Urinary bladder (tissue), 4 donors: ENCODE measurements at places on chromosomes 4 and X.

- DNase-seq: peak; percentile 71
Measured at GRCh38 chr4:133146574-133147241, 2.4 kb upstream of the PCDH10 start.

GRCh38 chr4:113433536-113434246 is 327.8 kb downstream of the CAMK2D start:
- DNase-seq: no peak

- DNase-seq: no peak
Measured at GRCh38 chrX:150164971-150165600, 198.0 kb upstream of the MAMLD1 start.

DNA sequence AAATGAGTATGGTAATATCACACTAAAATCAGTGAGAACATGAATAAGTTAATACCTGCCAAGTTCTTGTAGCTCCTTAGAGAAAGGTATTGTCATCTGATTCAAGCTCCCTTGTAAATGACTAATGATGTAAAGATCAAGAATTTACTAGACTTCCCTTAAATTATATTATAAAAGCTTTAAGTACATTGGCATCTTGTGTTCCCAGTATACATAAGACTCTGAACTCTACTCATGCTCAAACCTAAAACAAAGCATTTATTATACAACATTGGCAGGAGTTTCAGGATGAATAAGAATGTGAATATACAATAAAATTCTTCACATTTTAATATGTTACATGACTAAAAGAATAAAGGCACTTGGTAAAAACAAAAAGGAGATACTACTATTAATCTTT is 126.8 kb upstream of the UNC5C start:
- peak; percentile 6 for DNase-seq

DNA sequence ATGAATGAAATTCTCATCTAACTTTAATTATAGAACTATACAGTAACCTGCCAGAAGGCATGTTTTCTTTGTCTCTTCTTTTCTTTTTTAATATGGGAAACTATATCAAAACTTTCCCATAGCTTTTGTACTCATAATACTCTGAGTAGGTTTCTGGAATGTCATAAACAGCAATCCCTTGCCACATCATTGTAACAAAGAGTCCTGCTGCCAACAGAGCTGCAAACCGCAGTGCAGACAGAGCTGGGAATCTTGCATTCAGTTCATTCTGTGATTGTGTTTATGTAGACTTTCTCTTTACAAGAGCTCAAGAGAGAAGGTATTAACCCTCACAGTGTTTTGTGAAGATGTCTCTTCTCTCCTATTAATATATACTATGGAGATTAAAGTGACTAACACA is 304.4 kb upstream of the SLIT2 start:
- DNase-seq: no peak

DNA sequence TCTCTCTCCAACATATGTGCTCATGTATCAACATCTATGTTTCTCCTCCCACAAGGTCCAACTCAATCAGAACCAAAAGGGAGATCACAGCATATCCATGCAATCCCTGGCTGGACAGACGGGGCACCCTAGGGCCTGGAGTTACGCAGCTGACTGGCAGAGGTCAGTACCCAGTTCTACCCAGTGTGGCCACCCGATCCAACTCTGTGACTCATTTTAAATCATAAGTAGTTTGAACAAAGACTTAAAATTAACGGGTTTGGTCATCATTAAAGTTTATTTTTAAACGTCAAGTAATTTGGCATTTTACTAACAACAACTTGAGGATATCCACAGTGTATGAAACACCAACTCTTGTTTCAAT is 59.5 kb downstream of the APBB2 start:
- no peak for DNase-seq

- DNase-seq: no peak
Measured at GRCh38 chrX:75365243-75365975, 91.5 kb downstream of the UPRT start.

DNA sequence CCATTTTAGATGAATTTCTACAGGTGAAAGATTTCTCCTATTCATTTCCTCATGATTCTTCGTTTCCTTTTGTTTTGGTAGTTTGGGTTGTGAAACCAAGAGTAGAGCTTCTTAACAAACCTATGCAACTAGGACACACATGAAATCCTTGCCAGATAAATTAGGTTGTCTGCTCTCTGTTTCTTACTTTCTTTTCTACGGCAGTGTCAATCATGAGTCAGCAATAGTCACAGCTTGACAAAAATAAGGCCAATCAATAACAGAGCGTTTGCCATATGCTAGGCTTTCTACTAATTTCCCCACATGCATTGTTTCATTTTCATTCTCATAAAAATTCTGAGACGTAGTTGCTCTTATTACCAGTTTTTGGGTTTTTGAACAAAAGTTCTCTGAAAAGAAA is 20.3 kb downstream of the CLRN2 start:
- no peak for DNase-seq

DNA sequence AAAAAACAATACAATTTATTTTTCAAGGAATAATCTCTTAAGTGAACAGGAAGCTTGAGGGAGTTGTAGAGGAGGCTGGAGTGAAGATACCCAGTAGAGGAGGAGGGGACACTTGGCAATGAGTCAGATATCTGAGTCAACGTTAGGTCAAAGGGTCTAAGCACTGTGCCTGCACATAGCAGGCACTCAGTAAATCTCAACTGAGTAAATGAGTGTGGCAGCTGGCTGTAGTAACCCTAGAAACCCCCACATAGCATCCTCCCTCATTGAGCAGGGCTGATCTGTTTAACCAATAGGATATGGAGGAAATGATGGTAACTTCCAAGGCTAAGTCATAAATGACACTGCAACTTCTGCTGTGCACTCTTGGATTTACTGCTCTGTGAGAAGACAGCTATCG is 186.0 kb upstream of the FAM241A start:
- no peak for DNase-seq

DNA sequence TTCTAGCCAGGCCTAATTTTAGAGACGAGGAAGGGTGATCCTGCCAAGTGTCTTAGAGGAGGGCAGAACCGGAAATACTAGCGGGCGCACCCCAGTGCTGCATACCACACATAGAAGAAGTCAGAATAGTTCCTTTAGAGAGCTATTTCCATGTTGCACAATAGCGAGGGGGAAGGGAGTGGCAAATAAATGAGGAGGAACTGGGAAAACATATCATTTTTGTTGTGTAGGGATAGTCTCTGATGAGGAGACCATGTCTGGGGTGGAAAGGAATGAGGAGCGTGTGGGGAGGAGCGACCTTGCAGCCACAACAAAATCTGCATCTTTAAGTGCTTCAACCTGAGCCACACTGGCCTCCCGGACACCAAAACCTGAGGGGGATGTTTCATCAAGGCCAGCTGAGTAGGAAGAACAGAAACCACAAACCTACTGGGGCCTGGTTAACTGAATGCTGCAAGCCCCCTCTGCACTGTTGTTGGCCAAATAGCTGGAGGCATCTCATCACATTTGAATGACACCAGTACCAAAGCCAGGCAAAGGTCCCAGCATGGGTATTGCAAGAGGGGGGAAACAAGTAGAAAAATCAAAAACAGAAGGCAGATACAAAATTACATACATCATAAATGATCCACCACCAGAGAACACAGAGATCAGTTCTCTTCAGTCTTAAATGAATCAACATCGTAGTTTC is 26.7 kb upstream of the C1QTNF7 start:
- DNase-seq: peak; percentile 55

DNA sequence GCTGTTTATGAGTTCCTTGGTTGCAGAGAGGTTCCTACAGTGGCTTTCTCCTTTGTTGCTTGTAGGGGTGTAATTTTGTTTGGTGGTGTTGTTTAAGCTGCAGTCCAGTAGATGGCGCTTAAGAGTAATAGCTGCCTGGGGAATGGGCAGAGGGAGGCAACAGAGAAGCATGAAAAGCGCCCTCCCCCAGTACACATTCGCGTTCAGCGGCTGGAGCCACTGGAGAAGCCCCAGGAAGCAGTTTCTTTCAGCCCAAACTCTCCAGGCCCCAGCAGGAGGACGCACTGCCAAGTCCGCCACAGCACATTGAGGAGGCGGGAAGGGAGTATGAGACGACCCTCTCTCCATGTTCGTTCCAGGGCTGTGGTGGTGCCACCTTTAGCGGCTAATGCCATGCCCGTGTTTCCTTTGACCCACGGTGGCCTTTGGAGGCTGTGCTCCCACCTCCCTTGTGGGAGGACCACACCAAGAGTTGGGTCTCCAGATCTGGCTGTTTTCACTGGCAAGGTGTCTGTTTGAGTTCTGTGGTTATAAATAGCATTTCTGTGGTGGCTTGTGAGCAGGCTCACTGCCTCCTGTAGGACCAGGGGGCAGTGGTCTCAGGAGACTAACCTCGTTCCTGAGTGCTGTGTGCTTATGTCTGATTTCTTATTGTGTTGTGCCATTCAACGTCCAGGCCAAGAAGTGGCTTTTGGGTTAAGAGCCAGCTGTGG is 252.3 kb downstream of the ARHGAP10 start:
- DNase-seq: no peak

GRCh38 chr4:28358606-28359005 is 1498.0 kb downstream of the STIM2 start:
- no peak for DNase-seq

DNA sequence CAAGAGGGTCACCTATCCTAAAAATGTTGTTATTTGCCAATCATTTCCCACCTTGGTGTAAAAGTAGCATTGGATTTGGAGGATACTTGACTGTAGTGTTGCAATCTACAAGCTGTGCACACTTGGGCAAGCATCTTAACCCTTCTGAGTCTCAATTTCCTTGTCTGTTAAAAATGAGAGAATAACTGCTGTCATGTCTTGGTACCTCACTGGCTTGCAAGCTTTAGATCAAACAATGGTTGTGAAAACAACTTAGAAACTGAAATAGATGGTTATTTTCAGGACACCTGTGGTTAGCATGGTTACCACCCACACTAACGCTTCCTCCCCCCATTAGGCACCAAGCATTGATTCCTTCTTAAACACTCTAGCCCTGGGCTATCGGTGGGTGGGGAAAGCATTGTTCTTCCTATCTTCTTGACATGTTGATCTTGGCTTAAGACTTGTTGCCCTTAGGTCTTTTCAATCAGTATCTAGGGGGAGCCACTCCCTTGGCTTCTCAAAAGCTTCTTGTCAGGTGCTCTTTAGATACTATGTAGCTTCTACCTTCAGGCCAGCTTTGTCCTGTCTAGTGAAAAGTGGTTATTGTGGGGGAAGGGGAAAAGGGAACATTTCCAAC is 10.6 kb upstream of the AMOT start:
- no peak for DNase-seq

- no peak for DNase-seq
Measured at GRCh38 chrX:52262195-52262546, 77.5 kb downstream of the MAGED4 start.

DNA sequence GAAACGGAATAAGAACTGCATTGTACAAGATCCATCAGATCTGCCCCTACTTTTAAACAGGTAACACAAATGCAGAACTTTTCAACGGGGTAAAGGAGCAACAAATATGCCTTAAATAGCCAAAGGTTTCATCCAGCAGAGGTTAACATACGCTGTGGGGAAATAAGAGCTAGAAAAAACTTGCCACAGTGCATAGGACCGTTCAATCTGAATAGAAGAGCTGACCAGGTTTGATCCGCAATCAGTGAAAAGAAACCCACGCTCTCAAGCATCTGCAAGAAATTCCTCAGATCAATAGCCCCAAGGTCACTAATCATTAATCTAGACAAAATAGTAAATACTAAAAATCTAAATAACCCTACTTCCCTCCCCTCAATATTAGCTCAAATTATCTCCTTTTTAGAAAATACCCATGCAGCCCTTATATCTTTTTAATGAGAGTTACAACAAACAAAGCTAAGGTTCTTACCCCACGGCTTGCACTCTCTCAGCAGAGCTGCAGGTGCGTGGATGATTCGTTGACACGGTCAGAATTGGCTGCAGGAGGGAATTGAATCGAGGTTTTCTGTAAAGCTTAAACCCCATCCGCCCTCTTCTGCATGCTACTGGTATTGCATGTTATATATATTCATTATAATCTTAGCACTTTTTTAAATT is at the start of gene TLR10:
TSS of gene TLR10 (minus strand) at position 539 of the 657 bp plus-strand sequence. CDS start 7,400 bp downstream, outside the sequence.
- no peak for DNase-seq

DNA sequence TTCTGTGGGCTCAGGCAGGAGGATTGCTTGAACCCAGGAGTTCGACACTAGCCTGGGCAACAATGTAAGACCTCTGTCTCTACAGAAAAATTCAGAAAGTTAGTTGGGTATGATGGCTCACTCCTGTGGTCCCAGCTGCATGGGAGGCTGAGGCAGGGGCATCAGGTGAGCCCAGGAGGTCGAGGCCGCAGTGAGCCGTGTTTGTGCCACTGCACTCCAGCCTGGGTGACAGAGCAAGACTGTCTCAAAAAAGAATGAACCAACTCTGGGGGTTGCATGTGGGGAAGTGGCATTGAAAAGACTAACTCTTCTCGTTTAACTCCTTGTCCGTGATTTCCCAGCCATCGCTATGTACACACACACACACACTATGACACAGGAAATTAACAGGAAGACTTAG is 26.9 kb downstream of the ENOPH1 start:
- DNase-seq: no peak
